Right atrium auricular region (tissue), 2 donors: ENCODE measurements at places on chromosomes 6 and 20. TPM values are rescaled to one million over a fixed set of nuclear protein-coding genes. Genes with fewer than 3 reads are reported as not detected.

Gene SLC22A7
- not detected for total RNA-seq

Gene HBS1L
- total RNA-seq, result 60.4 TPM

Gene TUBB2A
- total RNA-seq, result 42.2 TPM

Gene KHDC1L
- not detected for total RNA-seq

GRCh38 chr6:26183581-26184366 lies 96.5 kb downstream of the HFE start:
- DNase-seq, result peak; percentile 82
- H3K4me3 ChIP-seq, result peak overlapping the region; percentile 59
- H3K27ac ChIP-seq, result peak overlapping the region; percentile 81
- H3K36me3 ChIP-seq, result no peaks in the 10 kb centered on the region
- peaks cover 16% of the 10 kb centered on the region for H3K4me1 ChIP-seq

- H3K27ac ChIP-seq, result no peak overlapping the region
- no peaks in the 10 kb centered on the region for H3K4me1 ChIP-seq
- H3K36me3 ChIP-seq, result no peaks in the 10 kb centered on the region
- no peak for DNase-seq
- no peaks in the 10 kb centered on the region for H3K27me3 ChIP-seq
- H3K4me3 ChIP-seq, result no peak overlapping the region
These were observed 417.7 kb upstream of the JAG1 start for GRCh38 chr20:11091511-11091910.

GRCh38 chr6:56406276-56407269 lies 159.2 kb upstream of the COL21A1 start:
- H3K36me3 ChIP-seq, result no peaks in the 10 kb centered on the region
- no peak overlapping the region for H3K27ac ChIP-seq
- H3K4me1 ChIP-seq, result no peaks in the 10 kb centered on the region
- no peaks in the 10 kb centered on the region for H3K27me3 ChIP-seq

GRCh38 chr6:85421972-85422371 lies 27.9 kb upstream of the NT5E start:
- no peaks in the 10 kb centered on the region for H3K36me3 ChIP-seq
- no peaks in the 10 kb centered on the region for H3K4me1 ChIP-seq
- DNase-seq, result no peak

DNA sequence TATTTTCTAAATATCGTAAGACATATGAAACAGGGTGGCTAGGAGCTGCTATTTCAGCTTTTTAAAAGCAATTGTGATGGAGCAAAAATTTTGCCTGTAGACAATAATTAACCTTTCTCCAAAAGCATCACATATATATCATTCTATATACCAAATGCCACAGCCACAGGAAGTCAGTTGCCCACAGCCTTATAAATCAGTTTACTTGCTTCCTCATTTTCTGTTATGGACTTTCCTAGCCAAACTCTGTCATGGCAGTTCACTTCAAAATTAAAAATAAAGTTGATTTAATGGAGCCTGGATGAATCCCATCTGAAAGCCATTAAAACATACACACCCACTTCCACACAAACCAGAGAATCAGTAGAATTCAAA lies 93.4 kb upstream of the NHSL1 start:
- DNase-seq, result no peak
- no peaks in the 10 kb centered on the region for H3K36me3 ChIP-seq
- no peak overlapping the region for H3K4me3 ChIP-seq
- H3K27me3 ChIP-seq, result no peaks in the 10 kb centered on the region

DNA sequence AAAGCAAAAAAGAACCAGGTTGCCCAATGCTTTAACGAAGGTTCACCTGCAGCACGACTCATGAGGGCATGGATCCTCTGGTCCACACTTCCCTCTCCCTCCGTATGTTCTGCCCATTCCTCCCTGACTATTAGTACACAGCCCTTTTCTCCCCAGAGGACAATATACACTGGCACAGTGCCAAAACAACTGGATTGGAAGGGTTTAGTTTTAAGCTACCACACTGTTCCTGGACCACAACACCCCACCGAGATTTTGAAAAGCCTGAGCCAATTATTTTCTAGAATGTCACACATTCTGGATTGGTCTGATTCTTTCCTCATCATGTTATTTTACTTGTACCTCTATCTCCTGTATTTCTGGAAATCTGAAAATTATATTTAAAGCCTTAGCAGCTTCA lies 2.9 kb upstream of the AKAP7 start:
- H3K27ac ChIP-seq, result no peak overlapping the region
- H3K4me1 ChIP-seq, result peaks cover 16% of the 10 kb centered on the region
- no peaks in the 10 kb centered on the region for H3K27me3 ChIP-seq
- H3K36me3 ChIP-seq, result no peaks in the 10 kb centered on the region
- no peak for DNase-seq
- H3K4me3 ChIP-seq, result no peak overlapping the region

DNA sequence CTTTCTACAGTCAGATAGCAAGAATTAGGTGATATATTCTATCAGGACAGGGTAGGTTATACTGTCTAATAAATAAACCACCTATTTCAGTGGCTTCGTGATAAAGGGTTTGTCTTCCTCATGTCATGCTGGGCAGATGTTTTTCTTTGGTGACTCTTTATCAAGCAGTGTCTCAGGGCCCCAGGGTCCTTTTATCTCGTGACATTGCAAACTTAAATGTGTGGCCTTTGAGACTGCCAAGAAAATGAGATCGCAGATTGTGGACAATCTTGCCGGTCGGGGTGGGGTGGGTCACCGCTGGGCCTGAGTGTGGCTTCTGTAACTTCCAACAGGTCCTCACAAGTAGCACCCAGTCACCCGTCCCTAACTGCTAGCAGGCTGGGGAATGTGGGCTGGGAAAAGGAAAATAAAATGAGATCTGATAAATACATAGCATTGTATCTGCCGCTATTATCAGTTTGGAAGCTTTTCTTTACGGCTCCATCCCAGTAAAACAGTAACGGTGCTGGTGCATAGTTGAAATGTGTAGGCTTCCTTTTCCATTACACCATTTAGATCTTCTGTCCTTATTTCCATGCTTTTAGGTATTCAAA lies 50.5 kb upstream of the BMP6 start:
- DNase-seq, result no peak
- H3K4me1 ChIP-seq, result peaks cover 6% of the 10 kb centered on the region
- H3K27ac ChIP-seq, result no peak overlapping the region
- H3K27me3 ChIP-seq, result no peaks in the 10 kb centered on the region
- no peaks in the 10 kb centered on the region for H3K36me3 ChIP-seq

DNA sequence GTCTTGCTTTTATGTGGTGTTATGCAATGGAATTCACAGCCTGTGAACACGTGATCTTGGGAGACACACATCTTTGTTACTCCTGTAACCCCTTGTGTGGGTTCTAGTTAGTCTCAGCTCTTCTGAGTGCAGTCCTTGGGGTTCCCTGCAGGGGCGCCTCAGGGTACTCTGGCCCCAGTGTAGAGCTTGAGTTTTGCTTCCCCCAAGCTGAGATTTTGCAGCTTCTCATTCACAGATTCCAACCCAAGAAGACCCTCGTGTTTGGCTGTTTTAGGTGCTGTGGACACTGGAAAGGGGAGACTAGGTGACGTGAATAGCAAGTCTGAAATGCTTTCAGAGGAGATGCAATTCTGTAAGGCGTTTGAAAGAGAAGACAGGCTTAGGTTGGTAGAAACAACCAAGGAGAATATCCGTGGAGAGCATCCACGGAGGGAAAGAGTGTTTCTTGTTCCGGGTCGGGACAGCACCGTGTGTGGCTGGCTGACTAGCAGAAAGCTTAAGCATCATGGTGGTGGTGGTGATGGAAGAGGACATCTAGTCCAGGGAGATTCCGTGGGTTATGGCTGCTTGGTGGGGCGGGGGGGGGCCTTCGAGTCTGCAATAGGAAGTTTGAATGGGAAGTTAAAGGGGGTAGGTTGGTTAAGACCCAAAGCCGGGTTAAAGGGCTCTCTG lies 30.1 kb downstream of the DUSP22 start:
- no peak overlapping the region for H3K4me3 ChIP-seq
- H3K4me1 ChIP-seq, result peaks cover 19% of the 10 kb centered on the region
- H3K27me3 ChIP-seq, result no peaks in the 10 kb centered on the region
- H3K36me3 ChIP-seq, result no peaks in the 10 kb centered on the region
- no peak overlapping the region for H3K27ac ChIP-seq

DNA sequence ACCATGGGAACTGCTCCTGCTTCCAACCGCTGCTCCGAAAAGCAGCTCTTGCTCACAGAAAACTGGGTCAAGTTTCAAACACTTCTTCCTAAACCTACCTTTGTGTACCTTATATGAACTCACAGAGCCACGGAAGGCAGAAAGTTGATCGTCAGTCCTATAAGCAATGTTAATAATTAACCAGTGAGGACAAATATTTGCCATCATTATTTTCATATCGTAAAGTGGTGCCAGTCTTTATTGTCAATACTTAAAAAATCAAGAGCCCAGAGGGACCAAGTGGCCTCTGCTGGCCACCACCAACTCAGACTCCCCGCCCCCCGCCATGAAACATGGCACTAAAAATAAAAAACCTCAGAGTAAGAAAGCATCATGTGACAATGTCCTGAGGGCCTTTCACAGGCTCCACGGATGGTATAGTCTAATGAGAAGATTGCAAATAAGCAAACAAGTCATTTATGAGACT lies 9.1 kb upstream of the PBOV1 start:
- H3K4me3 ChIP-seq, result no peak overlapping the region
- no peak overlapping the region for H3K27ac ChIP-seq
- no peaks in the 10 kb centered on the region for H3K36me3 ChIP-seq
- no peaks in the 10 kb centered on the region for H3K27me3 ChIP-seq

- H3K27ac ChIP-seq, result no peak overlapping the region
- no peaks in the 10 kb centered on the region for H3K4me1 ChIP-seq
- H3K4me3 ChIP-seq, result no peak overlapping the region
- no peaks in the 10 kb centered on the region for H3K36me3 ChIP-seq
These were observed 258.9 kb downstream of the CD109 start for GRCh38 chr6:73954881-73955280.

DNA sequence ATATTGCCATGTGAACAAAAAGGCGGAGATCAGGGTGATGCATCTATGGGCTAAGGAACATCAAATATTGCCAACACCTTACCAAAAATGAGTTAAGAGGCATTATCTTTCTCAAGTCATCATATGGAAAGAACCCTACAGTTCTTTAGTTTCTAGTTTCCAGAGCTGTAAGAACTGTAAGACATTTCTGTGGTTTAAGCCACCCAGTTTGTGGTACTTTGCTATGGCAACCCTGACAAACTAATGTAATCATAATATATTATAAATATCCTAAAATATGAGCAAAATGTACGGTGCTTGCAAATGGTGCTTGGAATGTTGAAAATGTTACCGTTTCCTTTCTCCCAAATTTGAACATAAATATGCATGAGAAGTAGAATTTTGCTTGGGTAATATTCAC lies 349.6 kb downstream of the PHF3 start:
- H3K36me3 ChIP-seq, result no peaks in the 10 kb centered on the region
- DNase-seq, result no peak
- no peak overlapping the region for H3K27ac ChIP-seq
- no peaks in the 10 kb centered on the region for H3K4me1 ChIP-seq

DNA sequence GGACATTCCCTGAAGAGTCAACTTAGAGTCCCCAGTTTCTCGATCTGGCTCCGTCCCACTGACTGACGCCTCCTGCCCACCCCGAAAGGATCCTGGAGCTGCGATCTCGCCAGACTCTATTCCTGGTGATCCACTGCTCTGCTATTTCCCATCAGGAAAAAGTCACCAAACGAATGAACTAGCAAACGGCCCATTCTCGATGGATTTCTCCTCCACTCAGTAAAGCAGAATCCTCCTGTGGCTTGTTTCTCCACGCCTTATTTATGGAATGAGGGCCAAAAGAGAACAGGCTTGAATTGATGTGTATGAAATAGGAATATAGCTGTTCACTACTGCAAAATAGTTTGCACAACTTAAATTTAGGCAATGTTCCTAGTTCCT lies 5.4 kb downstream of the NKX2-4 start:
- peaks cover 30% of the 10 kb centered on the region for H3K27me3 ChIP-seq
- no peak overlapping the region for H3K4me3 ChIP-seq
- DNase-seq, result no peak
- no peak overlapping the region for H3K27ac ChIP-seq

- no peaks in the 10 kb centered on the region for H3K27me3 ChIP-seq
- no peak overlapping the region for H3K27ac ChIP-seq
- no peaks in the 10 kb centered on the region for H3K36me3 ChIP-seq
- no peak for DNase-seq
- no peaks in the 10 kb centered on the region for H3K4me1 ChIP-seq
These were observed 288.2 kb upstream of the PREP start for GRCh38 chr6:105691081-105691480.

DNA sequence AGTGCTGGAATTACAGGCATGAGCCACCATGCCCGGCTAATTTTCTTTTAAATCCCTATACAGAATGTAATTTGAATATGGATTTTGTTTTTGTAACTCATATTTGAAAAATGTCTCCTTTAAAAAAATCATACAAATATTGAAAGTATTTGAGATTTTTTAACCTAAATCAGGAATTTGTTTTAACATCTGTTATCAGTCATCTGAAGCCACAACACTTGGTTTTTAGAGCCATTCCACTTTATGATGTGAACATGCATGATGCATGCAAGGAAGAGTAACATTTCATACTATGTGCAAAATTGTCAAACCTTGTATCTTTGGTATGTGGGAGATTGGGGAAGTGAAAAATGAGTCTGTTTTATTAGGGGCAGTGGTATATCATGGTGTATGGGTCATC lies 124.5 kb upstream of the AHI1 start:
- no peaks in the 10 kb centered on the region for H3K4me1 ChIP-seq
- no peak for DNase-seq
- no peak overlapping the region for H3K4me3 ChIP-seq
- no peaks in the 10 kb centered on the region for H3K27me3 ChIP-seq
- H3K36me3 ChIP-seq, result no peaks in the 10 kb centered on the region
- H3K27ac ChIP-seq, result no peak overlapping the region

- no peaks in the 10 kb centered on the region for H3K4me1 ChIP-seq
- H3K27me3 ChIP-seq, result no peaks in the 10 kb centered on the region
- no peak for DNase-seq
- no peak overlapping the region for H3K27ac ChIP-seq
- no peaks in the 10 kb centered on the region for H3K36me3 ChIP-seq
These were observed 211.1 kb downstream of the GMDS start for GRCh38 chr6:2034256-2034655.

DNA sequence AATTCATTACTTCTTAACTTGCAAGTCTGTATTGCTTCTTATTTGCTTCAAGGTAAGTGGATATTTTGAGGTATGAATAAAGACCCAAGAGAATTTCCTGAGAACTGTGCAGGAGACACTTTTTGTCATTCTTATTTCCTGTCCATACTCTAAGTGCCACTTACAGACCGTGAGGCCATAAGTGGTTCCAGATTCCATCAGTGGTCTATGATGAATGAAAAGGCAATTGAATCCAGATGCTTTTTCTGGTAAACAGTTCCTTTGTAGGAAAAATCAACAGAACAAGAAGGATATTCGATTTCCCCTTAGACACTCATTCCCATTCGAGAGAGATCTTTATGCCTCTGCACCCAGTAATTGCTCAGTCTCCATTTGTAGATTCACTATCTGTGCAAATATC lies 58.3 kb upstream of the PDE10A start:
- H3K27me3 ChIP-seq, result no peaks in the 10 kb centered on the region
- H3K4me3 ChIP-seq, result no peak overlapping the region
- no peaks in the 10 kb centered on the region for H3K4me1 ChIP-seq
- DNase-seq, result no peak
- H3K27ac ChIP-seq, result no peak overlapping the region
- H3K36me3 ChIP-seq, result no peaks in the 10 kb centered on the region

DNA sequence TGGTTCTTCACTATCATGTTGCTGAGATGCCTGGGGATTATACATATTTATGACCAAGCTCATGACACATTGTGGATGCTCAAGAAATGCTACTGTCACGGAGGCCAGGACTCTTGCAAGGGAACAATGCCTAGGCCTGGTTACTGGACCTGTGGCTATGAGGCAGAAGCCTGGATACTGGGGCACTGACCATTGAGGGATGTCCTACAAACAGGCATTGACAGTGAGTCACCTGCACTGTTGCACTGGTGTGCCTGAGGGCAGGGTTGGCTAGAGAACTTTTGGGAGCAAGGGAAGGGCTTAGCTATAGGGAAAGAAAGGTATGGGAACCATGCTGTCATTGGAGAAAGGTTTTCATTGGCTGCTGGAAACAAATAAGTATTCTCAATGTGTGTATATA lies 313.1 kb upstream of the SUPT3H start:
- H3K4me3 ChIP-seq, result no peak overlapping the region
- H3K27ac ChIP-seq, result no peak overlapping the region
- DNase-seq, result no peak
- no peaks in the 10 kb centered on the region for H3K27me3 ChIP-seq
